Gastroesophageal sphincter (tissue), 4 donors: ENCODE measurements at places on chromosomes 2 and 18.

DNA sequence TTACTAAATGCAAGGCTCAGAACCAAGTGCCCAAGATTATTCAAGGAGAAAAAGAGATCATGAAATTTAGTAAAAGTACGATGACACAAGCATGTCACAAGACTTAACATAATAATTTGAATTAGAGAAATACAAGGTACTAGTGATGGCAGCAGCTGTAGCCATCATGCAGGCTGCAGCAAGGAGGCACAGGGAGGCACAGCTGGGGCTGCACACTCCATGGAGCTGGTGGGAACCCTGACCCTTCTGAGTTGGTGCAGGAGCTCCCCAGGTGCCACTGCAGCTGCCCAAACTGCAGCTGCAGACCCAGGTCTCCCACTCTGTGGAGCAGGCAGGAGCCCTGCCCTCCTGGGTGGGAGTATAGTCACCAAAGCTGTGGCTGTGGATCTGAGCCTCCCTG lies 46.0 kb downstream of the COL3A1 start:
- no peak for ATAC-seq

- ATAC-seq = no peak
Observed at GRCh38 chr2:189233527-189233926, 54.0 kb upstream of the COL5A2 start.

- ATAC-seq = no peak
Observed at GRCh38 chr2:228705318-228705717, 523.8 kb upstream of the SPHKAP start.

DNA sequence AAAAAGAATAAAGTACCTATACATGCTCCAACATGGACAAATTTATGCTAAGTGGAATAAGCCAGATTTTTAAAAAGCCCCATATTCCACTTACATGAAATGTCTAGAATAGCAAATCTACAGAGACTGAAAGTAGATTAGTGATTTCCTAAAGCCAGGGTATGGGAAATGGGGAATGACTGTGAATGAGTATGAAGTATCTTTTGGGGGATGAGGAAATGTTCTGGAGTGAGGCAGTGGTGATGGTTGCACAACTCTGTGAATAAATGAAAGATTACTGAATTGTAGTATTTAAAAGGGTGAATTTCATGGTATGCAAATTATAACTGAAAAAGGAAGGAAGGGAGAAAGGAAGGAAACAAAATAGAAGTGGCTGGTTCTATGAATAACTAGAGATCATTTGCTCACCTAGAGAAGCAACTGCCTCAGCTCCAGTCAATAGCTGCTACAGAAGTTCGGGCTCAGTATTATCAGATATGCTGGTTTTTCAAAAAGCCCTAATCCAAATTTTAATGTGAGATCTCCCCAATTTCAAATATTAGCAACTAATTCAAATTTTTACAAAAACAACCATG lies 39.3 kb downstream of the MAP3K2 start:
- no peak for ATAC-seq

DNA sequence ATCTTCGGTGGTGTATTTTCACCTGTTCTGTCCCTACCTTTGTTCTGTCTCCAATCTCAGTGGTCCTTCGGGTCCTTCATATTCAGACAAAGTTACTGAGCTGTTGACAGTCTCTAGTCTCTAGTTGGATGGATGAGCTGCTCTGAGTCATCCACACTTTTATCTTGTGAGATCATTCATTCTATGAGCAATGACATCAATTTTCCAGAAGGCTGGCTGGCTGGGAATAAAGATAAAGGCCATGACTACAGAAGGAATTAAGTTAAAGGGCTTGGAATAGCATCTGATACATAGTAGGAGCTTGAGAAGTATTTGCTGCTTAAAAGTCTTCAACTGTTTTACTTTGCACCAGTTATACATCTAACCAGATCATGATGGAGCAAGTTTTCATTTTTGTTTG lies 43.1 kb upstream of the SLC39A10 start:
- no peak for ATAC-seq
